CMK (cell line): ENCODE measurements at places on chromosomes 3 and 15.

DNA sequence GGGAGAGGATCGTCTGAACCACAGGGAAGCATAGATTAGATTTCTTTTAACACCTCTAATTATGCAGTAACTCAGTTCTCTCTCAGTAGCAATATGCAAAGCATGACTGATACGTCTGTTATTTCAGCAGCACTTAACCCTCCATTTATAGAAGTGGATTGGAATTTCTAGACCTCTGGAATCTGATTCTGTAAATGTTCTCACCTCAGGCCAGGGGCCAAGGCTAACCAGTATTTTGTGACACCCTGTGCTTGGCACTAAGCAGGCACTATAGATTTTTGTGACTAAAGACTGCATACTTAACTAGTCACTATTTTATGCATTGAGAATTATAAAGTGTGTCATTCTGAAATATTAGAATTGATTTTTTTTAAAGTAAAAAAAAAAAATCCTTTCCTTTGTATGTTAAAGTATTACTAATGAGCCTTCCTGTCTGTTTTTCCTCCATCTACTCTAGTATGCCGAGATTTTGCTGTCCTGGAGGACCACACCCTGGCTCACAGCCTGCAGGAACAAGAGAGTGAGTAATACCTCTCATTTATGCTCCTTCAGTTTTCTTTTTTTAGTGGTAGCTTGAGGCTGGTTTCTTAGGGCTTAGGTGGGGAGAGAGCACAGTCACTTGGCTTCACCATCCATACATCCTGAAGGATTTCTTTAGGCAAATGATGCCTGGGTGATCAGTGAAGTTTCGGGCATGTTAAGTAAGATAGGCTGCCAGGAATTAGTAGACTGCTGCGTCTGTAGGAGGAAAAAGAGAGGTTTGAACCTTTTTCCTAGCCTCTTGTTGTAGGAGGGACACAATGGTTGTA is 26.5 kb upstream of the UTS2B start:
- DNase-seq = no peak

GRCh38 chr15:71301958-71302621 is 186.8 kb downstream of the THSD4 start:
- DNase-seq = no peak

- DNase-seq = no peak
Measured at GRCh38 chr3:22115581-22115980, 364.6 kb upstream of the ZNF385D start.

- DNase-seq = no peak
Measured at GRCh38 chr3:40008796-40009195, 199.4 kb downstream of the MYRIP start.

- DNase-seq = no peak
Measured at GRCh38 chr3:115363071-115363470, 216.0 kb upstream of the ZBTB20 start.

DNA sequence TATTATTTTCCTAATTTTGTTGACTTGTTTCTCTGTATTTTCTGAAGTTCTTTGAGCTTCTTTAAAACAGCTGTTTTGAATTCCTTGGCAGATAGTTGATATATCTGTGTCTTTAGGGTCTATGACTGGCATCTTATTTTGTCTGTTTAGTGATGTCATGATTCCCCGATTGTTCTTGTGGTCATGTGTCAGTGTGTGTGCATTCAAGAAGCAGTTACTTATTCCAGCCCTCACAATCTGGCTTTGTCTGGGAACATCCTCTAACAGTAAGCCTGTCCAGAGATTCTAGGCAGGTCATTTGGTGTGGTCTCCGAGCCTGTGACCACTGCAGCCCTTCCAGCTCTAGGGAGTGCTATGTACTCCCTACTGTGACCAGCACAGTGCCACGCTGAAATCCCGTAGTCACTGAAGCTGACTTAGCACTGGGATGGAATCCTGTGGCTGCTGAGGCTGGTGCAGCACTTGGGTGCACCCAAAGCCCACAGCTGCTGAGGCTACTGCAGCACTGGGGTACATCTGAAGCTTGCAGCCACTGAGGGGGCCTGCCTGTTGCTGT is 6.7 kb downstream of the LNP1 start:
- DNase-seq = no peak

- DNase-seq = no peak
Measured at GRCh38 chr3:3594986-3595385, 204.2 kb upstream of the LRRN1 start.

GRCh38 chr3:134606033-134607025 is 44.5 kb downstream of the KY start:
- peak; percentile 55 for DNase-seq

GRCh38 chr3:98573181-98573728 is 20.2 kb downstream of the CPOX start:
- DNase-seq = no peak

DNA sequence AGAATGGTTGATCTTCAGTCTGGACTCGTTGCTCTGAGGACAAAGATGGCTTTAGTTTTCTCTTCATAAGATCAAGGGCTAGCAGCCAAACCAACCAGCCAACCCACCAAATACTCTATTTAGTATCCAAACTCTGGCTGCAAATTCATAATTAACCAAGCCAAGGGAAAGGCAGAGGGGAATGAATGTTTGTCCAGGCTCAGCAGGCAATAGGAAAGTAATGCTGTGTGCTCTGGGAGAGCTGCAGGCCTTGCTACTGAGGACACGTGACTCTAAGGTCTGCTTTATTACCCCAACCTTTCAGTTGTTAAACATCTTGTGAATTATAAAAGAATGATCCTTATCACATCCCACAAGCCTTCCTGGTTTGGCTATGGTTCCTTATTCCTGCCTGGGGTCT is 52.3 kb upstream of the GALNT15 start:
- DNase-seq = no peak

GRCh38 chr3:170752571-170753155 is 117.3 kb downstream of the RPL22L1 start:
- no peak for DNase-seq

DNA sequence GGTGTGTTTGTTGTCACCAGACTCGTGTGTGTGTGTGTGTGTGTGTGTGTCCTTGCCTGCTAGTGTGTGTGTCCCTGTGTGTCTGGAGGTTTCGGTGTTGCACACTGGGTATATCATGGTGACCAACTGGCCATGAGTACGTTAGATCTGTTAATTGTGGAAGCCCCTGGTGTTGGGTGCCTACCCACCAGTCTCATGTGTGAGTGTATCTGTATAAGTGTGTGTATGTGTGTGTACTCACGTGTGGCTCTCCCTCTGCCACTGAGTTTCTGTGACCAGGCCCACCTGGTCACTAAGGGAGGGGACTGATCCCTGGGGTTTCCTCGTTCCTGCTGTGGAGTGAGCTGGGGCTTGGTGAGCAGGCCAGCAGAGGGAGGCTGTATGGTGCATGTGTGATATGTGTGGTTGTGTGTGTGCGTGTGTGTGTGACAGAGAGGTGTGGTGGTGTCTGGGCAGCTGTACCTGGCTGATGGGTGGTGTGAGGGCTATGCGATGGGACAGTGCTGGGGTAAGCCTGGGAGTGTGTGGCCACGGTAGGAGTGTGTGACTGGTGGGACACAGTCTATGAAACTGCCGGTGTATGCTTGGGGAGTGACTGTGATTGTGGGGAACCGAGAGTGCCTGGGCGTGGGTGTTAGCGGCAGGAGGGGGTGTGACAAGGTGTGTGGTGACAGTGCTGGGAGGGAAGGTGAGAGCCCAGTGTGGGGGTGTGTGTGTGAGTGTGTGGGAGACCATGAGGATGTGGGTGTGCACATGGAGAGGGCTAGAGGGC is 1.8 kb downstream of the PRKCD start:
- DNase-seq = no peak

- DNase-seq = no peak
Measured at GRCh38 chr3:45985532-45986302, 9.9 kb downstream of the FYCO1 start.

- no peak for DNase-seq
Measured at GRCh38 chr3:50242851-50243542, 7.0 kb downstream of the GNAI2 start.

- no peak for DNase-seq
Measured at GRCh38 chr15:75022783-75023180, 608 bp upstream of the PPCDC start.

DNA sequence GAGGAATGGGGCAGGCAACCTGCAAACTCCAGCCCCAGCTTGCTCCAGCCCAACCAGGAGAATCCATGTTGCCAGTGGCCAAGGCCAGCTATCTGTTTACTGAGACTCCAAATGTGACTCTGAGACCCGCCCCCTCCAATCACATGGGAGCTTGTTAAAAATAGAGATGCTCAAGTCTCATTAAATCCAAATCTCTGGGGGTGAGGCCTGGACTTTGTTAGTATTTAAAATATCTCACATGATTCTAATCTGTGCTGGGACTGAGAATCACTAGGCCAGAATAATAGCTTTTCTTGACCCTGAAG is 224.2 kb upstream of the TBL1XR1 start:
- DNase-seq = no peak

DNA sequence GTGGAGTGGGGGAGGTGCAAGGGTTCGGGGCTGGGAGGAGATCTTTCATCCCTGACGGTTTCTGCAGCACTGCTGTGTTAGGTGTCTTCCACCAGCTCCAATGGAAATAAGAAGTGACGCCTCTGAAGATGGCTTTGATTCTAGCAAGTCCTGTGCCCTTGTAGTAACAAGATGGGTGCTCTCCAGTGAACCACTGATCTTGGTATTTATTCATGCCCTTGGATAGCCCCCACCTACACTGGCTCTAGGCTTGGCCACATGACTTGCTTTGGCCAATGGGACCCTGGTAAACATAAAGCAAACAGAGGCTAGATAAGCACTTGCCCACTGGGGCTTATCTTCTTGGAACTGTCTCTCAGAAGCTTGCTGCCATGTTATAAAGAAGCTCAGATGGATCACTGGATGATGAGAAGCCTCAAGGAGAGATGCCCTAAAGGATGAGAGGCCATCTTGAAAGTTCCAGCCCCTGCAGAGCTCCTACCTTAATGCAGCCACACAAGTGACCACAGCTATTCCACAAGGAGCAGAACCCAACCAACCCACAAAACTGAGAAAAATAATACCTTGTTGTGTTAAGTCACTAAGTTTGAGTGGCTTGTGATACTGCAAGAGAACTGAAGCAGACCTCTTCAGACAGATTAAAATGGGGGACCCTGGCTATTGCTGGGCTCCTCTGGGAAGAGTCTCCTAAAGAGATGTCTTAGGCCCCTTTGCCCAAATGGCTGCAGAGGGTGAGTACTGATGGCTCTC is 137.9 kb downstream of the PDCD6IP start:
- no peak for DNase-seq
